Stimulated activated CD4-positive, alpha-beta T cell treated with anti-CD3 and anti-CD28 coated beads, Interleukin-2, amount 100 ng/mL, for 4 hours (primary cell): ENCODE measurements at places on chromosomes 5 and 9.

GRCh38 chr9:2574203-2574602, 47.4 kb upstream of the VLDLR start:
- no peak for DNase-seq

GRCh38 chr5:132050136-132050535, 10.3 kb upstream of the IL3 start:
- no peak for DNase-seq

DNA sequence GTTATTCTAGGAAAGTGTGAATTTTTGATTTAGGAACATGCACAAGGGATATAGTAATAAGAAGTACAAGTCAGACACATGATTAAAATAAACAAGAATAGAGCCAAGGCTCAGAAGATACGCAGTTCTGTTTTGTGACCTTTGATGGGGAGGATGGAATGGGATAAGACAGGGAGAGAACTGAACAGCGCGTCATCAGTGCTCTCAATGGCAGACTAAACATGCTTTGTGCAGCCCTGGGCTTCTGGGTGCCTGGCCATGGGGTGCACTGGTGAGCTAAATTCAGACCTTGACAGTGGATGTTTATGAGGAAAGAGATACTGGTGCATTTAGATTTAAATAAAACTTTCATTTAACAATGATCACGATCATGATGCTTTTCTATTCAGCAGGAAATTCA, 309.7 kb downstream of the ARHGEF28 start:
- no peak for DNase-seq

DNA sequence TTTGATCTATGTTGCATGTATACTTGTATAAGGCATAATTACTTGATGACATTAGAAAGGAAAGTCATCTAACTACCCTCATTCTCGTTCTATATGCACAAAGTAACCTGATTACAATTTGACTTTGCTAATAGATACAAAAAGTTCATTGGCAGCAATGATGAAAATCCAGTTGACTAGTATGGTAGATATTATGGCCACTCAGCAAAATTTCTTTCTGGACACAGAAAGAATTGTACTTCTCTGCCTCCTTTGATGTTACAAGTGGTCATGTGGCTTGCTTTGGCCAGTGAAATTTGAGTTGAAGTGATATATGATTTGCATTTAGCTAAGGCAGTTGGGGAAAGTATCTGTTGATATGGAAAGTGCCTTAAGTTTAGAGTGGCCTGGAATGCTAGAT, 723.7 kb upstream of the ARRDC3 start:
- no peak for DNase-seq

DNA sequence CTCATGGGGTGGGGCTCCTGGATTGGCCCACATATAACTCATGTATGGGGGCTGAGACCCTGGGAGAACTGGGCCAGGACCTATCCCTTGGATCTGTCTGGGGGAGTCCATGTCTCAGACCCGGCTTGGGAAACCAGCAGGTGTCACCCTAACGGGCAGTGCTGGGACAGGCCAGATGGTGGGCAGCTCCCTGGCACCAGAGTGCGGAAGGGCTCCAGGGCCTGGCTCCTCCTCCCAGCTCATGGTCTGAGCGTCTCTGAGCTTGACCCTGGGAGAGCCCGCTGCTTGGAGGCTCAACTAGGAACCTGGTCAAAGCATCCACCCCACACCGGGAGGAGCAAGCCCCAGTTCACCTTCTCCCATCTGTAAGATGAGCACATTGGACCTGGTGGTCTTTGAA, 15.5 kb upstream of the NCS1 start:
- DNase-seq, result no peak

DNA sequence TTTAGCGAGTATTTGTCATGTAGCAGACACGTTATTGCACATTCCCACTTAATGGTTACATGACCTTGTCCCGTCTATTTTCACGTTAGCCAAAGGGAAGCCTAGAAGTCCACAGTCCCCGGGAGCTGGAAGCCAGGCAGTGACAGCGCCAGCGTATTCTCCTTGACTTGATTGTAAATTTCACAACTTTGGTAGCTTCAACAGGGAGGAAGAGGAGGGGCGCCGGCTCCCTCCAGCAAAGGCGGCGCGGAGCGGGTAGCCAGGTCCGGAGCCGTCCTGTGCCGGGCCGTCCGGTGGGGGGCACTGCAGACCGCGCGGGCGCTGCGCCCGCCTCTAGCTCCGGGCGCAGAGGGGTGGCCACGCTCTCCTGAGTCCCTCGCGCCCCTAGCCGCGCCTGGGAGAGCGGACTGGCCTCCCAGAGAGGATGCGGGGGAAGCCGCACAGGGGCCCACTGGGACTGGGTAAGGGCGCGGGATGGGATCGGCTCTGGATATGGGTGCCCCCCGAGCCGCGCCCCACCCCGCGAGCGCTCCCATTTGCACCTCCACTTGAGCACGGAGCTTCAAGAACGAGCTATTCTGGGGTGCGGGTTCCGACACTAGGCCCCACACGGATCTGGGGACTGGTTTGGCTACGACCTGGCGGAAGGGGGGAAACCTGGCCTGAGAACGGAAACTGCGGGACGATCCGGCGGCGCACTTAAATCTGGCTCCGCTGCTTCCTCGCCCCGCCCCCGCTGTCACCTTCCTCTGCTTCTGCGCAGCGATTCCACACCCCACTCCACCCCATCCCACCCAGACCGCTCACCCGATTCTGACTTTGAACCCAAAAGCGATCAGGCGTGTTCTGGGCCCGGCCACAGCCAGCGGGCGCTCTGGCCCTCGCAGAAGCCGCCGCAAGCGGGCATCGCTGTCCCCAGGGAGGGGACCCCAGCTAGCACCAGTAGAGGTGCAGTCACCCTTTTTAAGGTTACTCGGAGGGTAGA, 23.8 kb downstream of the KLF4 start:
- DNase-seq, result no peak

GRCh38 chr5:19891658-19892057, 96.3 kb downstream of the CDH18 start:
- no peak for DNase-seq

GRCh38 chr5:40271476-40271875, 408.2 kb upstream of the PTGER4 start:
- DNase-seq, result no peak

- no peak for DNase-seq
These were observed 21.3 kb upstream of the KIF12 start for GRCh38 chr9:114120192-114121014.
